ENCODE measurements at places on chromosomes 3 and 15.

DNA sequence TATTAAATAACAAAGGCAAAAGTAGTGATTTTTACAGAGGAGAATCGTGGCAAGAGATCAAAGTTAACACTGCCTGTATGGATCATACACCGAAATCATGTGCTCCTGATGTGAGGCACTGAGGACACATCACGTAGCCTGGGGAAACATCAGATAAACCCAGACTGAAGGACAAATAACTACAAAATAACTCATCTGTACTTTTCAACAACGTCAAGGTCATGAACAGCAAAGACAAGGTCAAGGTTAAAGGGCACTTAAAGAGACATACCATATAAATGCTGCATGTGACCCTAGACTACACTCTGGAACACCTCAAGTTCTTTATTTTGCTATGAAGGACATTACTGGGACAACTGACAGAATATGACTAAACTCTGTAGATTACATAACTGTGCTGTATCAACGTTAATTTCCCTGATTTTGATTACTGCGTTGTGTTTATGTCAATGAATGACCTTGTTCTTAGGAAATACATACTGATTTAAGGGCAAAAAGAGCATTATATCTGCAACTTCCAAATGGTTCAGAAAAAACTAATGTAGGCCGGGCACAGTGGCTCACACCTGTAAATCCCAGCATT, 48.1 kb downstream of the CHSY1 start:
- DNase-seq = no peak

DNA sequence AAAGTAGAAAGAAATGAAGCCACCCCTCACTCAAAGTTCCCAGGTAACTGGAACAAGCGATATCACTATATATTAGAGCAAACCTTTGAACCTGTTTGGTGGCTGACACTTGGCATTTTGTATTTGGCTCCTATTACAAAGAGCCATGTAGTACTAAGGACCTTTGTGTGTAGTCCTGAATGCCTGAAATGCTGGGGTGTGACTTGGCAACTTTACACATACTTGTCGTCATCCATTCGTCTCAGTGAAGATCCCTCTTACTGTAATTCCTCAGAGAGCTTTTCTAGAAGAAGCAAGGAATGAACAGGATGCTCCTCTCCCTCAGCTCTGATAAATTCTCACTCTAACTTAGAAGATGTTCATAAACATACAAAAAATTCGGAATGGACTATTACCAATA, 216.1 kb upstream of the CDIN1 start:
- DNase-seq = no peak

GRCh38 chr3:155712008-155712407, 32.9 kb downstream of the PLCH1 start:
- DNase-seq = no peak

- DNase-seq = no peak
Observed at GRCh38 chr3:196235452-196236122, 19.3 kb downstream of the SLC51A start.

GRCh38 chr15:89002281-89002761, 85.9 kb upstream of the ABHD2 start:
- DNase-seq = no peak

Data from activated T-helper 1 cell treated with anti-CD3 and anti-CD28 coated beads, Interleukin-2, amount 50 U/mL, for 16 hours (primary cell).